ENCODE measurements at places on chromosomes 2 and 18. TPM values are rescaled to one million over a fixed set of nuclear protein-coding genes. Genes with fewer than 3 reads are reported as not detected.

GRCh38 chr18:10690035-10690329, 164.2 kb downstream of the NAPG start:
- no peak overlapping the region for H3K27ac ChIP-seq
- no peaks in the 10 kb centered on the region for H3K4me1 ChIP-seq
- H3K36me3 ChIP-seq: no peaks in the 10 kb centered on the region
- H3K27me3 ChIP-seq: no peaks in the 10 kb centered on the region
- H3K4me3 ChIP-seq: no peak overlapping the region

DNA sequence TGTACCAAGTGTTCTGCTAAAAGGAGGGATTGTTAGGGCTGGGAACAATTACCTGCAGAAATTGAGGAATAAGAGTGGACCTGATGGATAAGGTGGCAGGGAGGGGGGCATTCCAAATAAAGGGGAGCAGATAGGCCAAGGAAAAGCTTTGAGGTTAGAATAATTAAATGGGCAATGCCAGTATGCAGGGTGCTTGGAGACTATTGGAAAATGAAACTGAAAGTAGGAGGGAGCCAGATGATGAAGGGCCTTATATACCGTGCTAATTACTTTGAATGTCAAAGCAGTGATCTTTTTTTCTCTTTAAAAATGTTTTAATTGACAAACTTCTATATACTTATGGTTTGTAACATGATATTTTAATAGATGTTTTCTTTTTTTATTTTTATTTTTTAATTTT, 42.9 kb downstream of the MMADHC start:
- DNase-seq: peak; percentile 21
- no peaks in the 10 kb centered on the region for H3K36me3 ChIP-seq
- no peak overlapping the region for H3K27ac ChIP-seq
- H3K4me3 ChIP-seq: no peak overlapping the region

DNA sequence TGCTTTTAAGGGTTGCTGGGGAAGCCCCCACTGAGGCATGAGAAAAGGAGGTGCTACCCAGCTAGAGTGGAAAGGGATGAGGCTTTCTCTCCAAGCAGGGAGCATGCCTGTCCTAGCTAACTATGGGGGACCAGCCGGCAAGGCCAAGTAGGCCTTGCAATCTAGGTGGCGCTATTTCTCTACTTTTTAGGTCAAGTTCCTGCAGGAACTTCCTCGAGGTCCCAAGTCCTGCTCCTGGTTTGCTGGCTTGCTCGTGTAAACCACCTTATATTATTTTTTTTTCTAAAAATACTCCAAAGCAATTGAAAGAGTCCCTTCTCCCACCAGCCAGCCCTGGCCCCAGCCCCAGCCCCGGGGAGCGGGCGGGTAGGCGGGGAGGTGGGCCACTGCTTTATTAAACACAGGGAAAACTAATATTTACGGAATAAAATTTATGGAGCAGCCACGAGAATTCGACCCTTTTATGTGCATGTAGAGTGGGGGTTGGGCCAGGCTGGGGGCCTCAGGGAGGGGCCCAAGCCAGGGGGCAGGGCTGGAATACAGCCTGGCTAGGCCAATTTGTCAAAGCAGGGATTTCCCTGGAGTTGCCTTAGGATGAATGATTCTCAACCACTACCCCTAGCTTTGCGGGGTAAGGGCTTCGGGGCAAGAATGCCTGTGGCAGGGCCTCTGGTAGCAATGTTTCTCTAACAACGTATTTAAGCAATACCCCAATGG, 12.8 kb upstream of the IHH start:
- no peaks in the 10 kb centered on the region for H3K4me1 ChIP-seq
- H3K4me3 ChIP-seq: no peak overlapping the region
- no peaks in the 10 kb centered on the region for H3K27me3 ChIP-seq
- no peak overlapping the region for H3K27ac ChIP-seq
- peaks cover 26% of the 10 kb centered on the region for H3K36me3 ChIP-seq

DNA sequence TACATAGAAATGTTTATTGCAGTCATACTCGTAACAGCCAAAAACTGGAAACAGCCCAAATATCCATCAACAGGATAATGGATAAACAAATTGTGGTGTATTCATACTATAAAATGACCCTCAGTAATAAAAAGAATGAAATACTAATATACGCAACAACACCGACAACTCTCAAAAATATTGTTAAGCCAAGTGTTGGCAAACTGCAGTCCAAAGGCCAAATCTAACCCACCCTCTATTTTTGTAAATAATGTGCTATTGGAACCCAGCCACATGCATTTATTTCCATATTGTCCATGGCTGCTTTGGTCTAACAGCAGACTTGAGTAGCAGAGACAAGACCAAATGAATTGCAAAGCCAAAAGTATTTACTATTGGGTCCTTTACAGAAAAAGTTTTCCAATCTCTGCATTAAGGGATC, 151.0 kb downstream of the MREG start:
- DNase-seq: no peak
- H3K27me3 ChIP-seq: no peaks in the 10 kb centered on the region
- no peak overlapping the region for H3K4me3 ChIP-seq
- H3K27ac ChIP-seq: no peak overlapping the region

FAM124B gene
- 0.15 TPM for total RNA-seq

MARS2 gene
- total RNA-seq: 12.3 TPM

DNA sequence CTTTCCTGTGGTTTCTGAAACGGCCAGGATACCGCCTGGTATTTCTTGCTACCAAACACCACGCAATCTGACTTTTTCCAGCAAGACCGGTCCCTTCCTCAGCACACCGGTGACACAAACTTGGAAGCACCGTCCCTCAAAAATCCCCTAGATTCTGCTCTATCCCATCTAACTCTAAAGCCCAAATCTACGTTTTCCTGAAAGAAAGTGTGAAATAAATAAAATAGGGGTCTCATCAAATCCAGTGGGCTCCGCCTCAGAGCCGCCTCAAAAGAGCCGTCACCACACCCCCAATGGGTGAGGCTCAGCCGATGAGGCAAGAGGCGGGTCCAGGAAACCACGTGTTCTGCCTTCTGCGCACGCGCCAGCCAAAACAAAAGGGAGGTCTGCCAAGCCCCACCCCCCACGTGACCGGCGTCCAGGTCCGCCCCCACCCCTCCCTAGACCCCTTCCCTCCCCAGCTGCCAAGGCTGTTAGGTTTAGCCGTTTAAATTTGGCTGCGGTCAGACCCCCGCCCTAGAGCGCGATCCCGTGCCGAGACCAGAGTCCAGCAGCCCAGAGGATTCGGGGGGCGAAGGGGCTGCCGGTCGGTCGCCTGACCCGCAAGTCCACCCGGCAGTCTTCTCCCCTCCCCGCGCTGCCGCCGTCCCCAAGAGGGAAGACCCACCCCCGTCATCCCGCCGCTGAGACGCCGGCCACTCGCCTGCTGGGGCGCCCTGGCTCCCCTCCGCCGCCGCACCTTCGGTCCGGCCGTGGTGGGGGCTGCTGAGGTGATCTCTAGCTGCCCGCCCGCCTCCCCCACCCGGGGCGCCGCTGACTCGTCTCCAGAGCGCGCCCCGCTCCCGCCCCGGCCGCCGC, 534 bp downstream of the KANSL1L start:
- H3K27ac ChIP-seq: peak overlapping the region; percentile 65
- peak overlapping the region; percentile 81 for H3K4me3 ChIP-seq
- no peaks in the 10 kb centered on the region for H3K27me3 ChIP-seq
- peak; percentile 94 for DNase-seq
- H3K36me3 ChIP-seq: no peaks in the 10 kb centered on the region

- no peak overlapping the region for H3K4me3 ChIP-seq
- peaks cover 20% of the 10 kb centered on the region for H3K36me3 ChIP-seq
- DNase-seq: no peak
- H3K4me1 ChIP-seq: peaks cover 74% of the 10 kb centered on the region
- no peaks in the 10 kb centered on the region for H3K27me3 ChIP-seq
Observed at GRCh38 chr2:86446060-86446459, 4.9 kb downstream of the KDM3A start.

DNA sequence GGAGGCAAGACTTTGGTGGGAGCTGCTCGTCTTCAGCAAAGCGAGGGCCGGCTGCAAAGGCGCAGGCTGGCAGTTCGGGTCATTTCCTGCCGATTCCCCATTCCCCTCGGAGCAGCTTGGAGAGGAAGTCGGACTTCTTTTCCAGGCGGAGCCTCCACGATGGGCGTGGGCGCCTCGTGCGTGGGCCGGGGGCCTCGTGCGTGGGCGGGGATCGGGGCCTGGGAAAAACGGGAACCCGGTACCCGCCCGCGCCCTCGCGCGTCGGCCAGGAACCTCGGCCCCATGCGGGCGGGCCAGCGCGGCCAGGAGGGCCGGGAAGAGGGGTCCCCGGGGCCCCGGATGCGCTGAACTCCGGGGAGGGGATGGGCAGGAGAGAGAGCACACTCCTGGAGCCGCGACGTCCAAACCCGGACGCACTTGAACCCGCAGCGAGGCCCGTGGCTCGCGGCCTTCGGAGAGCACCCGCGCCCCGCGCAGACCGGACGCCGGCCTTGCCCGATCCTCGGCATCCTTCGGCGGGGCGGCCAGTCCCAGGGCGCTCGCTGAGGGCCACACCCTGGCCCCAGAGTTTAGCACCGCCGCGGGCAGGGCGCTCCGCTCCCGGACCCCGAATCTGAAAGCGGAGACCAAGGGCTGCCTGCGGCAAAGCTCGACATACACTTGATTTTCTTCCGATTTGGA, 368.4 kb downstream of the MTX2 start:
- no peaks in the 10 kb centered on the region for H3K36me3 ChIP-seq
- H3K27ac ChIP-seq: no peak overlapping the region
- no peak for DNase-seq
- peaks cover 20% of the 10 kb centered on the region for H3K27me3 ChIP-seq

Data from CD4-positive, alpha-beta memory T cell (primary cell).